ENCODE measurements at places on chromosomes 2 and 18.

DNA sequence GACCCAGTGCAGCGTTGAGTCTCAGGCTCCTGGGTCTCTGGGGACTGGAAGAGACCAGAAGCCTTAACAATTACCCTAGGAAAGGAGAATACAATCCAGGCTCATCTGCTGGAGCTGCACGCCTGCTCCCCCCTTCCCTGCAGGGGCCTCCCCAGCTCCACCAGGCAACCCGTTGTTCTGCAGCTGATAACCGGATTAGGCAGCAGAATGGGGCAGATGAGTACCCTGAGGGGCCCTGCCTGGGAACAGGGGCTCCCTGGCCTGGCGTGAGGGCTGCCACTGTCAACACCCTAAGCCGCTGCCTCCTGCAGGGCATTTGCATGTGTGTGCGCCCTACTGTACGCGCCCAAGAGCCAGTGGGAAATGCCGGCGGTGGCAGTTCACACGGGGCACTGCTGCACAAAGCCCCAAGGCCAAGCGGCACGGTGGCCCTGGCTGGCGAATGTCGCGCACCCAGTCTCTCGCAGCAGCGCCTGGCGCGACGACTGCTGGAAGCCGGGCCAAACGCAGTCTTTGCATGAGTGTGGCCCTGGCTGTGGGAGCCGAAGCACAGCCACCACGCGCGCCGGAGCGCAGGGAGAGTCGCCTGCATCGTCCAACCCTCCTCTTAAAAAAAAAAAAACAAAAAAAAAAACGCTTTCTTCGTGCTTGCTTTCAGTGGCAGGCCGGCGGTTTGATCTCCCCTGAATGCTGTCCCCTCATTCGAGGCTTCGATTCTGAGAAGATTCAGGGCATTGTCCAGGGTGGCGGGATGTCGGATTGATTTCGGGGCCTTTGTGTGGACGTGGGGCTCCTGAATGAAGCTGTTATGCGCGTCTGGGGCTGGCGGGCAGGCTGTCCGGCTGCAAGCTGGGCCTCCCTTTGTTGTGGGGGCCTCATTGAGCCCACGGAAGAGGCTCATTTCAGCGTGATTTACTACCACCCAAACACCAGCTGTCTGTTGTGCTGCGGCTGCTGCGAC, 63.8 kb downstream of the SETBP1 start:
- no peak for DNase-seq

DNA sequence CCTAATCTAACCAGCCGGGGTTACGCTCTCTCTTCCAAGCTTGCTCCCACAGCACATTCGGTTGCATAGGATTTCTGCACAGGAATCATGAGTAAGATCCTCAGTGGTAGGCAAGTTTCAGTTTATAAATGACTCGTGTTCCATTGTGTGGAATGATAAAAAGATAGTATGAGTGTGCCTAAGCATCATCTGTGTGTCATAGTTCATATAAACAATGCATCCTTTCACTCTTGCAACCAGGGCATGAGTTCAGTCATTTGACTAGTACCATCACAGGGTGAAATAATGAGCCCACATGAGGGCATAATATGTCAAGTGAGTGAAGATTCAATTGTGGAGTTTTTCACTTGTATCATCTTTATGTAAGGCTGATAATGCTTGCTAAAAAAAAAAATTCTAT, 417.1 kb upstream of the CDH2 start:
- DNase-seq: no peak

- DNase-seq: no peak
Observed at GRCh38 chr2:194203898-194204297, 1453.1 kb upstream of the SLC39A10 start.

GRCh38 chr2:5594249-5594695, 97.9 kb upstream of the SOX11 start:
- no peak for DNase-seq

GRCh38 chr2:137521653-137522619, 442.3 kb upstream of the HNMT start:
- DNase-seq: no peak

DNA sequence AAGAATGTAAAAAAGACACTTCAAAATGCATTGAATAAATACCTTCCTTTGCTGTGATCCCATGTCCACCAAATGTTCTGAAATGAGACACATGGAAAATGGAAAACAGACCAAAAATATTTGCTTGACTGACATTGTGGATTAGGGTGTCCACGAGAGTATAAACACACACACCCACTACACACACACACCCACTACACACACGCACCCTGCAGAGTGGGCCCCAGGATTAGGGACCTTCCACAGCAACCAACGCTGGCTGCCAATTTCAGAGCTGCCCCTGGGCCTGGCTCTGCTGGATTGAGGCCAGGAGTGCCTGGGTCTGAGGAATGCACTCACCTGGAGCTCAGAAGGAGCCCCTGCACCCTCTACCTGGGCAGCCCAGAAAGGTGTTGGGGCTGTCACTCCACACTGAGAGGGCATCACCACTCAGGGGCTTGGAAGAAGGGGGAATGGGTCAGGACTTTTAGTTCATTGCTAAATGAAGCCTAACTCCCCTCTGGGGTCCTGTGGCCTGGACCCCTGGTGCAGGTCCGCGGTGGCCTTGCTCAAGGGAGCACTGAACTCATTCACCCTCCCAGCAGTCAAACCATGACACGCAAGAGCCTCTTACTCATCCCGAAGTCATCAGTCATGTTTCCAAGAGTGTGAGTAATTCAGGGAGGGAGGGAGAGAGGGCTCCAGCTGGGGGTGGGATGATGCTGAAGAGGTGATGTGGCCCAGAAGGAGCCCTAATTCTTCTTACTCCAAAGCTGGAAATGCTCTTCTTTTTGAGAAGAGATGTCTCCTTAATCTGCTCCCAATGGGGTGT, 50.2 kb upstream of the PLB1 start:
- peak; percentile 45 for DNase-seq

GRCh38 chr18:13032173-13032572, 41.0 kb downstream of the CEP192 start:
- DNase-seq: no peak

DNA sequence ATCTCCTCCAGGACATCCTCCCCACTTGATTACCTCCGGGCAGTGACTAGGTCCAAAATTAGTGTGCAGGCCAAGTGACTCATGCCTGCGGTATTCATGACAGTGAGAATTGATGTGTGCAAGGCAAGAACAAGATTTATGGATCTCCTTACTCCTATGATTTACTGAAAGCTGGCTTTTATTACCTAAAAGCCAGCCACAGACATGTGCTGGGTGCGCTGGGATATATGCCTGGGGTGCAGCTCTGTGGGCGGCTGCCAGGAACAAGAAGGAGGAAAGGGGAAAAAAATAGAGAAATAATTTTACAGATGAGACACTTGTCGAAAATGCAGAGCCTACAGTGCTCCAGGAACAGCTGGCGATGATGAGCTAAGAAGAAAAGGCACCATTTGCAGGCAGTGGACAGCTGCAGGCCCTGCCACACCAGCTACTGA, 359.3 kb downstream of the CMPK2 start:
- no peak for DNase-seq

- DNase-seq: no peak
Observed at GRCh38 chr2:170643346-170643745, 71.8 kb upstream of the SP5 start.
